Cardiac muscle cell (in vitro differentiated cells and primary cell): ENCODE measurements at places on chromosomes 2 and 18.

DNA sequence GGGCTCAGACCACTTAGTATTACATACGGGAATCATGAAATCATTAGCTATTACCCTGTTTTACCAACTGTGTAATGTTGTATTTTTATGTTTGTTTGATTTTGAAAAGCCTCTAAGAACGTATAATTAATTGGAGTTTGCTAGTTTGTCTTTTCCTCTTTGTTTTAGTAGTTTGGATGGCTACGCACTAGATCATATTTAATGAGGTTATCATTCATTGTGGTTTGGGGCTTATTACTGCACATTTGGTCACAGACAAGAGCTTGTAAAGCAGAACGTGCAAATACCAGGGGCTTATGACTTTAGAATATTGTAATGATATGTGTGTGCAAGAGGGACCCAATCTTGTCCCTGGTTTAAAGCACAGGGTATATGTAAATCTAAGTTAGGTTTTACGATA lies 10.3 kb downstream of the CABLES1 start:
- peaks cover 34% of the 10 kb centered on the region for H3K4me1 ChIP-seq
- no peak for DNase-seq
- no peaks in the 10 kb centered on the region for H3K27me3 ChIP-seq
- no peak overlapping the region for H3K27ac ChIP-seq
- H3K4me3 ChIP-seq, result no peak overlapping the region
- H3K36me3 ChIP-seq, result no peaks in the 10 kb centered on the region

GRCh38 chr2:49767316-49767715 lies 613.0 kb upstream of the FSHR start:
- no peaks in the 10 kb centered on the region for H3K4me1 ChIP-seq
- no peaks in the 10 kb centered on the region for H3K27me3 ChIP-seq
- no peak for DNase-seq
- no peaks in the 10 kb centered on the region for H3K36me3 ChIP-seq

DNA sequence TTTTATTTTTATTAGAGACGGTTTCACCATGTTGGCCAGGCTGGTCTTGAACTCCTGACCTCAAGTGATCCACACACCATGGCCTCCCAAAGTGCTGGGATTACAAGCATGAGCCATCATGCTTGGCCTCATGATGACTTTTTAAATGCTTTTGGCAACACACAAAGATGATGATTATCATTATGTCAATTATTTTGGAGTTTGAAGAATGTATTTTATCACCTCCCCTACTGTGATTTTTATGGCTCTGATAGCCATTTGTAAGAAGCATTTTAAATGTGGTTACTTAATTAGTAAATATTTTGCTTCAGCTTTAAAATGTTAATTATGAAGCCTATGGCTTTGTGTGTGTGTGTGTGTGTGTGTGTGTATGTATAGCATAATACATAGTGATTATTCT lies 45.1 kb upstream of the RAB27B start:
- no peaks in the 10 kb centered on the region for H3K4me1 ChIP-seq
- H3K27ac ChIP-seq, result no peak overlapping the region
- DNase-seq, result no peak
- no peaks in the 10 kb centered on the region for H3K36me3 ChIP-seq
- no peak overlapping the region for H3K4me3 ChIP-seq
- no peaks in the 10 kb centered on the region for H3K27me3 ChIP-seq

DNA sequence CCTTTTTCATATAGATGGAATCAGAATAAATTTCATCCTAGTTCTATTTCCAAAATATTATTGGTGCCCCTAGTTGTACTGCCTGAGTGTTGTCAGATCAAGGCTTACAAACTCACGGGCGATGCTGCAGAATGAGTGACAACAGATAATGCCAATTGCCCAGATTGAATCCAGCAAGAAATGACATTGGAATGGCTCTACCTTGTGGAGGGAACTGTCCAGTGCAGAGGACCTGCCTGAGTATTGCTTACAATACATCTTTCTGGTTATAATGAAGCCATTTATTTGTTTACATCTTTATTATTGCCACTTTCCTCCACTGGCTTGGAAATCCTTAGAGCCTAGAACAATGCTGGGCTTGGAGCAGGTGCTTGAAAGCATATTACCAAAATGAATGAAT lies 7.8 kb upstream of the IL1R2 start:
- DNase-seq, result no peak
- H3K4me3 ChIP-seq, result no peak overlapping the region
- no peaks in the 10 kb centered on the region for H3K27me3 ChIP-seq
